ENCODE measurements at places on chromosomes 7 and 10. TPM values are rescaled to one million over a fixed set of nuclear protein-coding genes. Genes with fewer than 3 reads are reported as not detected.

CLDN3 gene
- total RNA-seq, result not detected

LLCFC1 gene
- not detected for total RNA-seq

DNA sequence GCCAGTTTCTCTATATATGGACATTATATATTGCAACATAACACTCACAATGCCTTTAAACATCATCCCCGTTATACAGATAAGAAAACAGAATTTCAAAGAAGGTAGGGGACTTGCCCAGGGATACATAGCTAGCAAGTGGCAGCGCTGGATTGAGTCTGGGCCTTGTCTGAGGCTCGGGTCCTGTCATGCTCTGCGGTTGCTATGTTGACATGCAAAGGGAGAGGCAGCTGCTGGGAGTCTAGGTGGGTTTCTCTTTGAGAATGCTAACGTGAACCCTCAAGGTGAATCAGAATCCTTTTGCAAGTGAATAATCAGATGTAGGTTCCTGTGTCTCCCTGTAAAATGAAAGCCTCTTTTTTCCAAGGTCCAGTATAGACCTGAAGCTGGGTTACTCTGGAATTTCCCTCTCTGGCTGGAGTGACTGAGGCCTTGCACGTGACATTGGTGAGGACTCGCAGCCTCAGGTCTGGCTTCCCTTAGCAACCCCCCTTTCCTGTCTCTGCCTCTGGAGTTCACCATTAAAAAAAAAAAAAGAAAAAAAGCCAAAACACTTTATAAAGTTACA is 38.9 kb downstream of the TCF7L2 start:
- H3K27ac ChIP-seq, result no peak overlapping the region
- no peak overlapping the region for H3K4me3 ChIP-seq
- no peak for DNase-seq
- no peaks in the 10 kb centered on the region for H3K27me3 ChIP-seq
- H3K4me1 ChIP-seq, result peaks cover 42% of the 10 kb centered on the region

- H3K4me1 ChIP-seq, result peaks cover 6% of the 10 kb centered on the region
- no peak overlapping the region for H3K4me3 ChIP-seq
- no peaks in the 10 kb centered on the region for H3K36me3 ChIP-seq
- H3K27me3 ChIP-seq, result no peaks in the 10 kb centered on the region
These were observed 251.4 kb downstream of the SDK1 start for GRCh38 chr7:3552499-3552898.

- no peak overlapping the region for H3K4me3 ChIP-seq
- H3K36me3 ChIP-seq, result no peaks in the 10 kb centered on the region
- no peak for DNase-seq
- no peak overlapping the region for H3K27ac ChIP-seq
- no peaks in the 10 kb centered on the region for H3K27me3 ChIP-seq
- no peaks in the 10 kb centered on the region for H3K4me1 ChIP-seq
These were observed 407.2 kb upstream of the SHH start for GRCh38 chr7:156219307-156220077.

DNA sequence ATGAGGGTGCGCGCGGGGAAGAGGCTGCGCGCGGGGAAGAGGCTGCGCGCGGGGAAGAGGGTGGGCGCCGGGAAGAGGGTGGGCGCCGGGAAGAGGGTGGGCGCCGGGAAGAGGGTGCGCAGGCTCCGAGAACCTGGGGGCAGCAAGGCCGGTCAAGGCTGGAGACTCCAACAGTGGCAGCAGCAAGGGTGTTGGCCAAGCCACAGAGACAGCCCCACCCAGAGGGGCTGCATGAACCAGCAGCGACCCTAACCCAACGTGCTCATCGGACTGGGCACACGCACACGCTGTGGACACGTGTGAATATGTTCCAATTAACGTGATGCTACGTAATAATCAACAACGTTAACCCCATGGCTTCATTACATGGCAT is 48.8 kb downstream of the DIP2C start:
- H3K27me3 ChIP-seq, result no peaks in the 10 kb centered on the region
- H3K36me3 ChIP-seq, result no peaks in the 10 kb centered on the region
- no peak overlapping the region for H3K27ac ChIP-seq
- H3K4me1 ChIP-seq, result no peaks in the 10 kb centered on the region
- DNase-seq, result no peak

GRCh38 chr7:51286401-51286800 is 30.2 kb downstream of the COBL start:
- H3K36me3 ChIP-seq, result no peaks in the 10 kb centered on the region
- no peaks in the 10 kb centered on the region for H3K27me3 ChIP-seq
- no peak for DNase-seq
- H3K4me3 ChIP-seq, result no peak overlapping the region
- no peak overlapping the region for H3K27ac ChIP-seq
- no peaks in the 10 kb centered on the region for H3K4me1 ChIP-seq

GRCh38 chr7:104035351-104035750 is 45.9 kb upstream of the RELN start:
- no peaks in the 10 kb centered on the region for H3K4me1 ChIP-seq
- no peak for DNase-seq
- H3K36me3 ChIP-seq, result no peaks in the 10 kb centered on the region

DNA sequence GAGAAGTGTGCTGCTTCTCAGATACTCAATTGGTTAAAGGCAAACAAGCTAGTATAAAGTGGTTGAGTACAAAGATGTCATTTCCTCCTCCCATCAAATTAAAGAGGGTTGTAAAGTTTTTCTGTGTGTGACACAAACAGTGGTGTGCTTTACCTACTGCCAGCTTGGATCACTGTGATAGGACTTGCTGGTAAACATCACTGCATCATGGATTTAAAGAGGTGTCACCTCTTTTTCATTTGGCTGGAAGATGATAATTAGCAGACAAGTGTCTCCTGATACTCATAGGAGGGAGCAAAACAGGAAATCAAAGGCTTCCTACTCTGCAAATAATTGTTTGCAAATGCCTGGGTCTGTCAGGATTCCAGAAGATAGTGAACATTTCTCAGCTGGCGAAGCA is 200.5 kb downstream of the MDFIC start:
- H3K27me3 ChIP-seq, result no peaks in the 10 kb centered on the region
- H3K4me1 ChIP-seq, result no peaks in the 10 kb centered on the region
- DNase-seq, result no peak
- H3K36me3 ChIP-seq, result no peaks in the 10 kb centered on the region
- H3K27ac ChIP-seq, result no peak overlapping the region

DNA sequence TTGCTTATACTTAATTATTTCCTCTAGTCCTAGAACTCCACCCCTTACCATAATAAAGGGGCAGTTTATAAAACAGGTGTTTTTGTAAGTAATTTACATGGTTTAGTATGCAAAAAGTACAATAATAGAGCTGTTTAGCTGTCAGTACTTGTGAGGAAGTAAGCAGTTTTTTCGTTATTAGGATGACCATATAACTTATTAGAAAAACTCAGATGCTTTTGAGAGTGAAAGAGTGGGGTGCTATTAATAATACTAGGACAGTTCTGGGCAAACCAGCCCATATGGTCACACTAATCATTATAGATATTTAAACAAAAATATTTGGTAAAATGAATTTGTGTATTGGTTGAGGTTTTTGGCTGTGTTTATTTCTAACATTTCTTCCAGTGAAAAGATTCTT is 201.9 kb upstream of the KAT6B start:
- DNase-seq, result no peak
- no peaks in the 10 kb centered on the region for H3K4me1 ChIP-seq
- H3K27ac ChIP-seq, result no peak overlapping the region
- H3K27me3 ChIP-seq, result no peaks in the 10 kb centered on the region
